CD4-positive, alpha-beta T cell treated with Interleukin-6 for 4 hours (primary cell): ENCODE measurements at places on chromosomes 5 and 9.

- no peak for DNase-seq
These were observed 248.4 kb downstream of the PRELID2 start for GRCh38 chr5:145586661-145587307.

GRCh38 chr5:172144291-172144815 lies 43.7 kb downstream of the STK10 start:
- no peak for DNase-seq

- DNase-seq: no peak
These were observed 8.6 kb downstream of the CD74 start for GRCh38 chr5:150404121-150404520.

- DNase-seq: no peak
These were observed 558.6 kb upstream of the SEMA6A start for GRCh38 chr5:117133198-117133597.

GRCh38 chr9:134393582-134394280 lies 67.5 kb downstream of the RXRA start:
- DNase-seq: no peak

DNA sequence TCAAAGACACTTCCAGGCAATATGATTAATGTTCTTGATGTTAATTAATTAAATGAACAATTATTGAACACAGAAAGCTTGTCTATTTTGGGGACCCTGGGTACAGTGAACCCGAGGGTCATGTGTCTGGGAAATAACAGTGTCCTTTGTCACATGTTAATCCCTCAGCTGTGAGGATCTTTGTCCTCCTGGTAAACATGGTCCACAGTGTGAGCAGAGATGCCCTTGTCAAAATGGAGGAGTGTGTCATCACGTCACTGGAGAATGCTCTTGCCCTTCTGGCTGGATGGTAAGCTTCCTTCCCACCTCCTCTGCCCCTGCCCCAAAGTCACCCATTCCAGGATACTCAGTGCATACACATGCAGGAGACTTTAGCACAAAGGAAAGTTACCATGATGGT lies 107.9 kb downstream of the MEGF10 start:
- no peak for DNase-seq

DNA sequence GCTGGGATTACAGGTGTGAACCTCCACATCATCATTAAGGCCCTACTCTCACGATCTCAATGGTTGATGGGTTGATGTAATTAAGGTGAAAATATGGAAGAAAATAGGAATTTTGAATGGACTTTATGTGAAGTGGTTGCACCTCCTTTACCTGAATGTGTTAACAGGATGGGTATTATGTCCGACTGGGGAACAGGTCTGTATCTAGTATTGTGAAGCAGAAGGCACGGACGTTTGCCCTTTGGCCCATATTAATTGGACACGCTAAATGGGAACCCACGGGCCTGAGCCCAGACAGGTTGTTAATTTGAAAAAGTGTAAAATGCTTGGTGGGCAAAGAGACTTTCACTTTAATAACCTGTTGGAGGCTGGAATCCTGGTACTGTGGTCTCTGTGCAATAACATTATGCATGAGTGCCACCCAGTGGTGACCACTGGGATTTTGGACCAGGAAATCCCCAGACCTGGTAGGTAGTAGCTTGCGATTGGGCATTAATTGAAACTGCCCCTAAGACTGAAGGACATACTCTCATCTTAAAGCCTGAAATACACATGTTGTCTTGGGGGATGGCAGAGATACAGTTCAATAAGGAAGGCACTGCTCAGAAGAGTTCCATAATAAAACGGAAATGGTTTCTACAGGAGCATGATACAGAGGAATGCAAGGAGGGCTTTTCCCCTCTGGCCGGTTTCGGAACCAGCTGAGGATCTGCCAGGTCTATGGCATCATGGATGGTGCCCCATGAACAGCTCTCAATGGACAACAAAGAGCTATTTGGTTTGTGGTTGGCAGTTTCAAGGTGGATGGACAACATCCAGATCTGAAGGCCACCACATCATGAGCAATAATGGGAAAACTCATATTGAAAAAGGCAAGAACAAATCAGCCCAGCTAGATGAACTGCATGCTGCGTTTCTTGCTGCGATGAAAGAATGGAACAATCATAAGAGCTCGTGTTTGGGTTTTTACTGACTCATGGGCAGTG lies 26.2 kb upstream of the BICD2 start:
- DNase-seq: peak; percentile 82

DNA sequence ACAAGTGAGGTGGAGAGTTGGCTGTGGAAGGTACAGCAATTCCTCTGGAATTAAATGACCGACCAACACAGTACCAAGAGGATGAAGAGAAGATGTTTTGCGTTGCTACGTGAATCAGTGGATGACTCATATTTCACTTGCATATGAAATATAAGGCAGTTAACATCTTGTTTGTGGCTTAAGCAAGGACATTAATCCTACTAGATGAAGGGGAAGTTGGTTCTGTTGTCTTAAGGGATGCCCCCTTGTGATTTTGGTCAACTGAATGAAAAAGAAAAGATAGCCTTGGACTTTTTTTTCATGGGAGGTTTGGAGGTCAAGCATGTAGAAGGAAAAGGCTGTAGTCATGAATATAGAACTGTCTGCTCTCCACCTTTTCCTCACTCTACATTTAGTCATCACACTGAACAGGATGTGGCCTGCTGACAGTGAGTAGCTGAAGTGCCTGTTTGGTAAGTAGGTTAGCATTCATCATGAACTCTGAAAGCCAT lies 33.9 kb downstream of the VLDLR start:
- peak; percentile 31 for DNase-seq

DNA sequence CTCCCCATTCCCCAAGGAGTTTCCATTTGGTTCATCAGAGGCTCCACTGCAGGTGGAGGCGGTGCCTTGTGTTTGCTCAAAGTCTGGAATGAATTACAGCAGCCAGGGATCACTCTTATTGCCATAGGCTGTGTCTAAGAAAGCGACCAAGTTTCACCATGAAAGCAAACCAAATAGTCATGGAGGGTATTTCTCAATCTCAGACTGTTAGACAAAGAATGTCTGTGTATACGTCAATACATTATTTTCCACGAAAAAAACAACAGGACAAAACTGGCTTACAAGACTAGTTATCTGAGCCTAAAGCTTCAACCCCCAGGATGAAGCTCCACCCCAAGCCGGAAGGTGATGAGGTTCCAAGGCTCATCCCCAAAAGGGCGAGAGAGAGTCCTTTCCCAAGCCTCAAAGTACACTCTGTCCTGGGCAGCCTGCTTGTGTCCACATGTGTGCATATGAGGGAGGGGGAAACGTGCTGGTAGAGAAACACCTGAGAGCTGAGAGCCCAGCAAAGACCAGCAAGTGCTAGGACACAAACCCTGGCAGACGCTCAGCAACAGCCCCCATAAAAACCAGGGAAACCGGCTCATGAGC lies 4.3 kb downstream of the B4GALT1 start:
- no peak for DNase-seq

DNA sequence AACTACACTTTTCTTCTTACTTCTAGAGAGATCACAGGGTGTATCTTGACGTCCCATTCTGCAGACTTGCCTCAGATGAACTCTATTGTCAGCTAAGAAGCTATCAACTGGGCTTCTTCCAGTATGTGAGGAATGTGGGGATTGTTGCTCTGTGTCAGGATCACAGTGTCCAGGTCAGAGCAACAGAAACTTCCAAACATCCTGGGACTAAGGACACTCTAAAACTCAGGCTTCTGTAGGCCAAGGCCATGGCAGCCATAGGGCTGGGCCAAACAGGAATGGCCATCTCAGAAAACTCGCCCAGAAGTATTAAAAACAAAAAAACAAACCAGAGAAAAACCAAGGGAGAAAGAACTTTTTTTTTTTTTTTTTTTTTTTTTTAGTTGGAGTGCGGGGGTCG lies 210.0 kb upstream of the CLINT1 start:
- DNase-seq: no peak

DNA sequence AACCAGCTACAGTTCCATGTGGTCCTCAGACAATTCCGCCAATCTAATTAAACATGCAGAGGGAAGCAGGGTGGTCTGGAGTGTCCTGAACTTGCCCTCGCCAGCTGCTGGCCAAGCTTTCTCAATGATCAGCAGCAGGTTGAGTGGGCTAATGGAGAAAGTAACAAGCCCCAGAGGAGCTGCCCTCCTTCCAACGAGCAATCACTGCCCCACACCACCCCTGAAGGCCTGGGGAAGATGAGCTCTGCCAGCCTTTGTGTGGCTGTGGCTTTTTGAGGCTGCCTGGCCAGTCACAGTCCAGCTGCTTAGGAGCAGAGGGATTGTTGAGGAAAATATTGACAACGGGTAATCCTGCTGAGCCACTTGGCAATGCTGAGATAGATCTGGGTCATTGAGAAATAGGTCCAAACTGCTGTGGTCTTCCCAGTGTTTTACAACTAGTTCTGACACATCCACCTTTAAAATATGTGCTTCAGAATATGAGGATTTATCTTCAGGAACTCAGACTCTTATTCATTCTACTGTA lies 107.3 kb downstream of the CD180 start:
- no peak for DNase-seq

DNA sequence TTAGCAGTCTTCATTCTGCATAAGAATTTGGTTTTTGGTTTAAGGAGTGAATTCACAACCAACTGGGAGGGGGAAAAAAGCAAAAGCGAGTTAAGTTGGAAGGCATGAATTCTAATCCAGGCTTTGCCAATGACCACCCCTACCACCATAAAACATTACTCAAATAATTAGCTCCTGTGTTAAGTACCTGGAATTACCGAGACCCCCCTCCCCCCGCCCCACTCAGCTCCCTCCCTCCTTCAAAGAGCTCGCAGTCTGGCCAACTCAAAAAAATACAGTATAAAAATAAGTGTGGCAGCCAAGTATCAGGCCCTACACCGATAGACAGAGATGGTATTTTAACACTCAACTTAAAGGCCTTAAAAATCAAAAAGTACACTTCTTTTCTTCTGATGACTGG lies 492 bp downstream of the ATG12 start:
- no peak for DNase-seq

- no peak for DNase-seq
These were observed 36.7 kb upstream of the COL15A1 start for GRCh38 chr9:98907055-98907454.

GRCh38 chr9:5301544-5301943 lies 3.0 kb downstream of the RLN2 start:
- DNase-seq: peak; percentile 48

DNA sequence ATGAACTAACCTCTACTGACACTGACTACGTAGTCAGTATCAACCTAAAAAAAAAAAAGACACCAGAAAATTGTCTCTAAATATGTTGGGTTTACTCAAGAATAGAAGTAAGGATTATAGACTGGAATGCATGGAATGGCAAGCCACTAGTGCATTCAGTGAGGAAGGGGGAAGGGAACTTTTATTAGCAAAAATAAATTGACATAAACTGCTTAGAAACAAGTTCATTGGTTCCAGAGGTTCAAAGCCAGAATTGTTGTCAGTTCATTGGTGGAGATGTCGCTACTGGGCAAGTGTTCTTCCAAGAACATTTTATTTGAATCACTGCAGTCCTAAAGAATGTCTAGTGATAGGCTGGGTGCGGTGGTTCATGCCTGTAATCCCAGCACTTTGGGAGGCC lies 26.1 kb upstream of the AOPEP start:
- no peak for DNase-seq

- no peak for DNase-seq
These were observed 16.9 kb downstream of the ADAMTSL1 start for GRCh38 chr9:18490641-18491370.

GRCh38 chr5:24226479-24226878 lies 418.3 kb downstream of the CDH10 start:
- DNase-seq: no peak
